NCI-H1105 (cell line): ENCODE measurements at places on chromosomes 2 and 18.

- no peak for DNase-seq
These were observed 70.2 kb downstream of the LBH start for GRCh38 chr2:30301551-30301950.

DNA sequence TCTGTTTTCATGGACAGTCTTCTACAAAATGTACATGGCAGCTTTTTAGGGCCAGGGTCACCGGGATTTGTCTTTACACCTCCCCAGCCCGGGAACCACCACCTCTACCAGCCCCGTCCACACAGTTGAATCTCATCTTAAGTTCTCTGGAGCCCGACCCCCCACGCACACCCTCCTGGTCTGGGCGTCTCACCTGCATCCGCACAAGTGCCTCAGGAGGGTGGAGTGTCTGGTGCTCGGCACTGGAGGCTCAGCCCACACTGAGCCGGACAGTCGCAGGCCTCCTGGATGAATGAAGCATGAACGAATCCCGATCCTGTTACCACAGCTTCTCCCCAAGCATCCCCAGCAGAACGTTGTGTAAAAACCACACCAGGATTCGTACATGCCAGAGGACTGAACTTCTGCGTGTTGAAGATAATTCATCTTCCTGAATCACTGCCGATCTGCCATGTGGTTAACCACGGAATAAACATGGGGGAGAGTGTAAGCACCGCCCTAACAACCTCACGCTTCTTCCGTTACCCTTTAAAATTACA is 162.0 kb downstream of the RTP5 start:
- no peak for DNase-seq

DNA sequence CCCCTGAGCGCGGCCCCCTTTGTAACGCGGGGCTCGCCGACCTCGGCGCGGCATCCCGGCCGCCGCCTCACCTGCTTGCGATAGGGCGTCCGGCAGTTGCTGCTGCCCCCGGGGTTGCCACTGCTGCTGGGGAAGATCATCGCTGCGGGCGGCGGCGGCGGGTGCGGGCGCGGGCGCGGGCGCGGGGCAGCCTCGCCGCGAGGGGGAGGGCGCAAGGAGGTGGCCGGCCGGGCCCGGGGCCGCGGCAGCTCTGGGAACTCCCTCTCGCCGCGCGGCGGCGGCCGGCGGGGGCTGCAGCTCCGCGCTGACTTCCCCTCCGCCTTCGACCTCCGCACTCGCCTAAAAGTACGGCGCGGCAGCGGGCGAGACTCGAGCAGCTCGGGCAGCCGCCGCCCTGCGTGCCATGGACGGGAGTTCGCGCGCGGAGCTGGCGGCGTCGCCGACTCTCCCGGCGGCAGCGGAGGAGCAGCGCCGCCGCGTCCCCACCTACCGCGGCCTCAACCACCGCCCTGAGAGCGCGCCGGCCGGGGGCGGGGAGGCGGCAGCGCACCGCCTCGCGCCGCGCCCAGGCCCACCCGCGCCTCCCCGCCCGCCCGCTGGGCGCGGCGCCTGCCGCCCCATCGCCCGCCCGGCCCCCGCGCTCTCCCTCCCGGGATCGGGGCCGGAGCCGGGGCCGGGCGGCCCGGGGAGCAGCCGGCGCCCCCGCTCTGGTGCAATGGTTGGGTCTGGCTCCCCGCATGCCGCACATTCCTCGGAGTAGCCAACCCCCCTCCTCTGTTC is 86.0 kb downstream of the RBMS1 start:
- DNase-seq, result peak; percentile 40

- no peak for DNase-seq
These were observed 23.4 kb downstream of the NR4A2 start for GRCh38 chr2:156309167-156309566.

DNA sequence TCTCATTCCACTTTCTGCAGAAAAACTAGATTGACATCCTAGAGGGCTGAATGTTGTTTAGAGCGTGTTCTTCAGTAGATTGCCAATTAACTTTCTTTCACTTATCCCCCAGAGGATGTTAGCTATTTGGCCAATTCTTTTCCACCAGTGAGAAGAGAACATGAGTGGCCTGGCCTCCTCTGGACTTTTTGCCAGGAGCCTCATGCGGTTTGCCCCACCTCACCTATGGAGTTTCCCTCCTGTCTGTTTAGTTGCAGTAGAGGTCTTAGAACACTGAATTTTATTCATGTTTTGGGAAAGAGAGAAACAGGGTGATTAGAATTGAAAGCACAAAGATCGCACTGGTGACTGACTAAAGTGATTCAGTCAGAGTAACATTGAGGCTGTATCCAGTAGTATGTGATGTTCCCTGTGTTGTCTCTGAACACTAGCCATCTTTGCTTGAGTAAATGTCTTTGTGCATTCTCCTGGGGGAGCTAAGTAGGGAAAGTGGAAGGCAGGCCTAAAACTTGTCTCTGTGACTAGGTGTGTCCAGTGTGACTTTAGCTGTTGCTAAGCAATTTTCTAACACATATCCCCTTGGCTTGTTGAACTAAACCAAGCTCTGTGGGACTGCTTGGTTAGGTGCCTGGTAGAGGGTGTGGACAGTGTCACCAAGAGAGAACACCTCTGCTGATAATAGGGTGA is 34.0 kb downstream of the UGP2 start:
- DNase-seq, result no peak

DNA sequence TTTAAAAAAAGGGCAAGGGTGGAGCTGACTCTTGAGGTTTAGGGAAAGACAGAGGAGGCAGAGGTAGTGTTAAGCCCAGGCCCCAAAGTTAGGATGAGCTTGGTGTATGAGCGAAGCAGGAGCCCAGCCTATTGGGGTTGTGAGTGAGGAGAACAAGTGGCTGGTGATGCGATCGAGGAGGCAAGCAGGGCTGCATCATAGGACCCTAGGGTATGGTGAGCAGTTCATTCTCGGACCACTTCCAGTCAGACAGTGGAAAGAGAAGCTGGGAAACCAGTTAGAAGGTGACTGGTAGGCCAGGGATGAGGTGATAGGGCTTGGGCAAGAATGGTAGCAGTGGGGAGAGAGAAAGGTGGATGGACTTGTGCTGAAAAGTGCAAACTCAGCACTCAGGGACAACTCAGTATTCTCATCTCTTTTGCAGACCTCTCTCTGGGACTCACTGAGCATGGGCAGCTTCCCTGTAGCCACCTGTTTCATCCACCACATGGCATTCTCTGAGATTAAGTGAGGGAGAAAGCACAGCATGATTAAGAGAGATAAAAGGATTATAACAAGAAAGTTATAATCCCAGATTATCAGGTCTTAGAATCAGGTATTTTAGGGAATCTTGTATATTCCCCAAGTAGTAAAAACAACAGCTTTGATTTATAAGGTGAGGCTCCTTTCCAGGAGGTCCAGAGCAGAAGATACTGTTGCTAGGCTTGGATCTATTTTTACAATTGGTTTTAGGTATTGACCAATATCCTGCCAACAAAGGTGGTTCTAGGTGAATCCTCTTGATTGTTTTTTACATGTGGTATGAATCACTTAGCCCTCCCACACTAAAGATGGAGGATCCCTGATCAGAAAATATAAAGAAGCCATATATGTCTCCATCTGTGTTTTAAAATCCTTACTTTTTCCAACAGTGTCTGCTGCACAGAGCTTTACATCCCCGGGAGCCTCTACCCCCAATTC is 38.3 kb downstream of the XRCC5 start:
- DNase-seq, result no peak

- no peak for DNase-seq
These were observed 1.3 kb downstream of the NYAP2 start for GRCh38 chr2:225400546-225401400.

DNA sequence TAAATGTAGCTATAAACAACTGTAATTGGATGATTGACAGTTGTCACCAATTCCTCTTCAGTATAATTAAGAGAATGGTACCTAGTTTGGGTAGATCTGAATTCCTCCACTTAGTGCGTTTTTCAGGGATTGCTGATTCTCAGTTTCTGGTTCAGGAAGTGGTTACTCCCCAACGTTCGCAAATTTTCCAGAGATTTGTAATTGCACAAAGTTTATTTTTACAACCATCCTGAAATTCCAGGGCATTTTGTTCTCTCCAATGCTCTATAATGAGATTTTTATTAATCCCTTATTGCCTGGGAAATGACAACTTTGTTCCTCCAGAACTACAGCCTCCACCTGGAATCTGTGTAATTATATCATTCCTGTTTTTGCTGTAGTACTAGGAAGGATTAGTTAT is 710.6 kb upstream of the ZEB2 start:
- DNase-seq, result no peak

- DNase-seq, result no peak
These were observed 121.0 kb upstream of the SLC39A10 start for GRCh38 chr2:195535911-195536522.

GRCh38 chr2:215949991-215950404 is 63.4 kb downstream of the MREG start:
- DNase-seq, result no peak

DNA sequence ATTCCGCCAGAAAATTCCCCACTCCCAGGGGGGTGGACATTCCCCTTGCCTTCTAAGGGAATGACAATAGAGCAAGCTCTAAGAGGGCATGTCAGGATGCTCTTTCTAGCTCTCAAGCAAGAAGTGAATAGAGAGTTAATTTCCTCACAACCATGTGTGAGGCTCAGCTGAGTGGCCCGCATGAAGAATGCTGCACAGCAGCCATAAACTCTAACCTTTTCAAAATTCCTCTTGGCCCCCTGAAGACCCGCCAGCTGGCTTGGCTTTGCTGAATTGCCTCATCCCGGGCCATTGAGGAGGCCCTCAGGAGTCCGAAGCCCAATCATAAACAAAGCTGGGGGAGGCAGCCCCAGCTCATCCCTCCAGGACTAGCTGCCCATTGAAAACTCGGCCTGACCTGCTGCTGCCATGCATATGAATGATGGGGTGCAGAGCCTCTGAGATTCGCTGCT is 38.2 kb downstream of the NRP2 start:
- DNase-seq, result no peak

GRCh38 chr2:230218421-230218820 is 1.4 kb downstream of the SP110 start:
- DNase-seq, result no peak

DNA sequence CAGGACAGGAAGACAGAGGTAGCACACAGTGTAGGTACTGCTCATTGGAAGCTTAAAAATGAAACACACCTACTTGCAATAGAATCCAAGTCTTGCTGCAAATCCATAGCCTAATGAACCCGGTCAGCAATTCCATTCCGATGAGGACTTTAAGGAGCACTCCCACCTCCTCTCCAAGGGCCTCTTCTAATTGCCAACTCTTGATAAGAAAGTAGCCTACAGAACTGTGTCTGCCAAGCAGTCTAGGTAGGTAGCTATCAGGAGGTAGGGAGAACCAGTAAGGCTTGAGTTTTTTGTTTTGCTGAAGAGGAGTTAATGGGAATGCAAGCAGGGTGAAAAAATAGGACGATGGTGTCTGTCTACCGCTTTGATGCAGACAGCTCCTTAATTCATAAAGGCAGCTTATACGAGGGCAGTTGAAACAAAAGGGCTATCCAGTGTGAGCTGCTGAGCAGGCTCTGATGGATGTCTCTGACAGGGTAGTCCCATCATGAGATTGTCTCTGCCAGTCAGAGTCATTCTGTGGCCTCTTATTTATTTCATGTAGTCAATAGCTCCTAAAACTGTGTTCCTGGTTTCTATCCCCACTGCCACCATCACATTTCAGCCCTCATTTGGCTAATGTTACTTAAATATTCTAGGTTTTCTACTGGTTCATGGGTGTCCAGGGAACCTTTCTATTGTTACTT is 155.6 kb upstream of the DNMT3A start:
- no peak for DNase-seq

- DNase-seq, result no peak
These were observed 23.5 kb downstream of the HPCAL1 start for GRCh38 chr2:10326151-10326616.

- DNase-seq, result no peak
These were observed 46.4 kb upstream of the INHBB start for GRCh38 chr2:120299561-120299960.

GRCh38 chr2:230872968-230873660 is 8.4 kb downstream of the ITM2C start:
- no peak for DNase-seq

- DNase-seq, result no peak
These were observed 69.6 kb upstream of the CD28 start for GRCh38 chr2:203636588-203637470.

GRCh38 chr2:36740061-36740460 is 43.6 kb downstream of the VIT start:
- DNase-seq, result no peak

GRCh38 chr2:3403587-3404334 is 24.3 kb downstream of the TRAPPC12 start:
- no peak for DNase-seq

DNA sequence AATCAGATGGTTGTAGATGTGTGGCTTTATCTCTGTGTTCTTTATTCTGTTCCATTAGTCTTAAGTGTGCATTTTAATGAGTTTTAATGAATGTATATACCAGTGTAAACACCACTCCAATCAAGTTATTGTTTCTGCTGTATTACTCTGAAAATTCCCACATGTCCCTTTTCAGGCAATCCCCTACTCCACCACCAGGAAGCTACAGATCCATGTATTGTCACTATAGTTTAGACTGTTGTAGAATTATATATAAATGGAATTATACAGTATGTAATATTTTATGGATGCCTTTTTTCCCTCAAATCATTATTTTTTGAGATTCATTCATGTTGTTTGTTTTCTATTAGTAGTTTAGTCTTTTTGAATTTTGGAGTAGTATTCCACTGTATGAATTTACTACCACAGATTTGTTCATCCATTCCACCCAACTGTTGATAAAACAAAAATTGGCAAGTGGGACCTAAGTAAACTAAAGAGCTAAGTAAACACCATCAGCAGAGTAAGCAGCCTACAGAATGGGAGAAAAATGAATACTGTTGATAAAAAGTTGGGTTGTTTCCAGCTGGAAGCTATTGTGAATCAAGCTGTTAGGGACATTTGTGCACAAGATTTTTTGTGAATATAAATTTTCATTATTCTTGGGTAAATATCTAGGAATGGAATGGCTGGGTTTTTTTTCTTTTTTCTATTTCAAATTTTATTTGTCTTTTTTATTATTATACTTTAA is 262.0 kb downstream of the CAMKMT start:
- peak; percentile 71 for DNase-seq

GRCh38 chr2:136129601-136130000 is 11.7 kb upstream of the CXCR4 start:
- DNase-seq, result no peak

GRCh38 chr2:121170577-121170976 is 114.4 kb downstream of the TFCP2L1 start:
- DNase-seq, result no peak

DNA sequence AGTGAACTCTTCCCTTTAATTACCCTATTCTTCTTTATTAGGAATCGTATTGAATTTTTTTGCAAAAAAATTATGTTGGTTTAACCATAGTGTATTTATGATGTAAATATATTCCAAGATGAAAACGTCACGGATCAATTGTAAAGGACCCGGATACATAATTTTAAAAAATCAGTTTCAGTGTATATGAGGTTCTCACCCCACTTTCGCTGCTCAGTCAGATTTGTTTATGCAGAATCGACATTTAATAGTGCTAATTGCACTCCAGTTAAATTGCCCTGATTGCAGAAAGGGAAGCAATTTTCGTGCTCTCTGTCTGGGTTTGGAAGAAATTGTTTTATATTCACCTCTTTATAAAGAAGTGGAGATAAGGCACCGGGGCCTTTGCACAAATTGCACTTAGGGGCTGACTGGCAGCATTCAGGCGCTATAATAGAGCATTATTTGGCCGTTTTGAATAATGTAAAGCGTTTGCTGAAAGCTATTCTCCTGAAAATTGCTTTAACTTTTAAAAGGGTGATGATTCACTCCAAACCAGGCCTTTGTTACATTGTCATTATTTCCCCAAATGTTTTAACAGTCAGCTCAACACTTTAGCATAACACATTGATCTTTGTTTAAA is 3.0 kb upstream of the SP9 start:
- no peak for DNase-seq
